Breast epithelium (tissue), 4 donors: ENCODE measurements at places on chromosomes 6 and 20. TPM values are rescaled to one million over a fixed set of nuclear protein-coding genes. Genes with fewer than 3 reads are reported as not detected.
A peak's percentile ranks its signal among the peaks of the same experiment; 100 is the strongest.

Gene C6orf58
- total RNA-seq, result 0.66 TPM

Gene SERPINB6
- total RNA-seq, result 100 TPM

Gene NOX3
- total RNA-seq, result not detected

Gene TEAD3
- total RNA-seq, result 28.2 TPM

Gene SLC32A1
- not detected for total RNA-seq

Gene RIMS1
- 1.3 TPM for total RNA-seq

Gene ERVFRD-1
- total RNA-seq, result 0.80 TPM

Gene RAB44
- total RNA-seq, result 1.9 TPM

DNA sequence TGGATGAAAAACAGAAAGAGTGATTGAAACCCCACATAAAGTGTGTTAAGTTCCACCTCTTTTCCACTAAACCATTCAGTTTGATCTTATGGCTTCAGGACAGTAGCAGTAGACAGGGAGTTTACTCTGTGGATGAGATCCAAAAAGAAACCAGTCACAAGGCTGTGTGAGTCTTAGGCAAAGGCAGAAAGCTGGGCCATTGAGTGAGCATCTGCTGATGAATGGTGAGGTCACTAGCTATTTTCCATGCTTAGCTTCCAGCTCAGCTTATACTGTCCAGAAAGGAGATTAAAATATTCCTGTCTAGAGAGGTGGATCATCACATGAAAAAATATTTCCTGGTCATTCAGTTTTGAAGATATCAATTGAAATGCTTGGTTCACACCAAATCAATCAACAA is 1643.9 kb downstream of the HACE1 start:
- DNase-seq, result no peak
- no peaks in the 10 kb centered on the region for H3K27me3 ChIP-seq
- H3K27ac ChIP-seq, result no peak overlapping the region
- H3K4me1 ChIP-seq, result no peaks in the 10 kb centered on the region

DNA sequence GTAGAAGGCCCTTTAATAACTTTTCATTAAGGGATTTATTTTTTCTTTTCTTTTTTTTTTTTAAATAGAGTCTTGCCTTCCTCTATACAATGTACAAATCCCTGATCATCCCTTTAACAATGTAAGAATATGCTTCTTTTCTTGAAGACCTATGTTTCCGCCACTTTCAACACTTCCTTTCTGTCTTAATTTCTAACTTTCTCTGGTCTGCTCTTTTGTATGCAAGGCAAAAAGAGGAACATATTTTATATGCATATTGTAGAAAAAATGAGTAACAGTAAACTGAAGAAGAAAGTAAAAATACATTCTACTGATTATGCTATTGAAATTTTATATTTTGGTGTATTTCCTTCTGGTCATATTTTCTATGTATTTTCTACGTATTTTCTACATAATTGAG is 484.7 kb downstream of the TFAP2B start:
- no peak overlapping the region for H3K4me3 ChIP-seq
- H3K4me1 ChIP-seq, result no peaks in the 10 kb centered on the region
- no peaks in the 10 kb centered on the region for H3K36me3 ChIP-seq
- no peak overlapping the region for H3K27ac ChIP-seq
- no peaks in the 10 kb centered on the region for H3K27me3 ChIP-seq
- DNase-seq, result no peak

DNA sequence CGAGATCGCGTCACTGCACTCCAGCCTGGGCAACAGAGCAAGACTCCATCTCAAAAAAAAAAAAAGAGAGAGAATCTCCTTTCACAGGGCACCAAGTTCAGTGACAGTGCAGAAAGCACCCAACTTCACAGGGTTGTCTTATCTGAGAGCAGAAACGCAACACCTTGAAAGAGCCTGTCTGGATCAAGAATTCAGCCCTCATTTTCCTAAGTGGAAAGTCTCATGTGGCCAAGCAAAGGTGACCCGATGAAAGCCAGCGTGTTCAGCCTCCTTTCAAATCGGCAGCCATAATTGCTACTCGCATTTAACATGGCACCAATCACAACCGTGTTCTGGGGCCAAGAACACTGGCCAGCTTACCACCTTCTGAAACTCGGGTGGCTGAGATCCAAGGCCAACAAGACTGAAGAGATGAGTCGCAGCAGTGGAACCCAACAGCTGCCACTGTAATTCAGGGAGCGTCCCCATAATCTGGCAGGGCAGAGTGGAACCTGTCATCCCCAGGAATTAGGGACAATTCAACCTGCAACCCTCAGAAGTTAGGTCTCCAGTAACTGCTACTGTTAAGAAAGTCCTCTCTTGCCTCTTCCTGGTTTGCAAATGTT is 536.7 kb upstream of the JARID2 start:
- H3K4me1 ChIP-seq, result no peaks in the 10 kb centered on the region
- DNase-seq, result no peak
- no peak overlapping the region for H3K4me3 ChIP-seq
- H3K27ac ChIP-seq, result no peak overlapping the region

DNA sequence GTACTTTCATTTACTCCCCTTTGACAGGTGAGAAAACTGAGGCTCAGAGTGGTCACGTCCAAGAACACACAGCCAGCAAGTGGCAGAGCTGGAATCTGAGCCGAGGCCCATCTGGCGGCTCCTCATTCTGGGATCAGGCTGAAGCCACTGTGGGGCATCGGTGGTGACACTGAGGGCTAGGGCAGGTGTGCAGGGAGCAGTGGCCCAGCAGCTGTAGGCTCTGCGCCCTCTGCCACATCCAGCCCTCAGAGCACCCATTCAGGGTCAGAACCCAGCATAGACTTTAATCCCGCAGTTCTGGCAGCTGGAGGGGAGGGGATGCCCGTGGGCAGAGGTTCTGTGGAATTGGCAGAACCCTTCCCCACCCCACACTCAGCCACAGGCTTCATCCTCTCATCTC is 210.3 kb downstream of the PREX1 start:
- no peak overlapping the region for H3K4me3 ChIP-seq
- H3K27me3 ChIP-seq, result no peaks in the 10 kb centered on the region
- H3K4me1 ChIP-seq, result peaks cover 3% of the 10 kb centered on the region
- DNase-seq, result no peak
- no peak overlapping the region for H3K27ac ChIP-seq

DNA sequence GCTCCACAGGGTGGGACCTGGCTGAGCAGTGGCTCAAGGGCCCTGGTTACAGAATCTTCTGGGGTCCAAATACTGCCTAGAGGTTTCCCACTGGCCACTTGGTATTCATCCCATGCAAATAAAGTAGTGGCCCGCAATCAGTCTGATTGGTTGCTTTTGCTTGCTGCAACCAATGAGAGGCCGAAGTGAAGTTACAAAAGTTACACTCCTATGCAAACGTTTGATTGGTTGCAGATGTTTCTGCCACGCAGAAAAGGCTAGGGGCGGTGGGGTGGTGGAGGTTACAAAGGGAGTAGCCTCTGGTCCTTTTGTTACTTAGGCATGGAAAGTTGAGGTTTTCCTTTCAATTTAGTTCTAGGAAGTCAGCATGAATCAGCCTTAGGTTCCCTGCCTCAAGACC is 3.6 kb upstream of the NHLRC1 start:
- no peak for DNase-seq
- peak overlapping the region; percentile 4 for H3K4me3 ChIP-seq

GRCh38 chr20:45359406-45360148 is 3.4 kb upstream of the SYS1 start:
- H3K36me3 ChIP-seq, result no peaks in the 10 kb centered on the region
- peak overlapping the region; percentile 97 for H3K27ac ChIP-seq
- H3K4me1 ChIP-seq, result peaks cover 35% of the 10 kb centered on the region
- H3K4me3 ChIP-seq, result no peak overlapping the region

GRCh38 chr6:51467231-51467952 is 620.0 kb downstream of the PKHD1 start:
- no peak for DNase-seq
- H3K27ac ChIP-seq, result no peak overlapping the region
- no peak overlapping the region for H3K4me3 ChIP-seq
- H3K27me3 ChIP-seq, result no peaks in the 10 kb centered on the region
- no peaks in the 10 kb centered on the region for H3K36me3 ChIP-seq

GRCh38 chr6:132205946-132206345 is 195.3 kb downstream of the MOXD1 start:
- no peaks in the 10 kb centered on the region for H3K27me3 ChIP-seq
- H3K4me3 ChIP-seq, result no peak overlapping the region
- H3K36me3 ChIP-seq, result no peaks in the 10 kb centered on the region
- no peaks in the 10 kb centered on the region for H3K4me1 ChIP-seq
- DNase-seq, result no peak
- H3K27ac ChIP-seq, result no peak overlapping the region

GRCh38 chr6:47145212-47145611 is 103.1 kb upstream of the ADGRF1 start:
- H3K4me1 ChIP-seq, result no peaks in the 10 kb centered on the region
- H3K27me3 ChIP-seq, result no peaks in the 10 kb centered on the region
- no peak overlapping the region for H3K4me3 ChIP-seq
- no peak overlapping the region for H3K27ac ChIP-seq

DNA sequence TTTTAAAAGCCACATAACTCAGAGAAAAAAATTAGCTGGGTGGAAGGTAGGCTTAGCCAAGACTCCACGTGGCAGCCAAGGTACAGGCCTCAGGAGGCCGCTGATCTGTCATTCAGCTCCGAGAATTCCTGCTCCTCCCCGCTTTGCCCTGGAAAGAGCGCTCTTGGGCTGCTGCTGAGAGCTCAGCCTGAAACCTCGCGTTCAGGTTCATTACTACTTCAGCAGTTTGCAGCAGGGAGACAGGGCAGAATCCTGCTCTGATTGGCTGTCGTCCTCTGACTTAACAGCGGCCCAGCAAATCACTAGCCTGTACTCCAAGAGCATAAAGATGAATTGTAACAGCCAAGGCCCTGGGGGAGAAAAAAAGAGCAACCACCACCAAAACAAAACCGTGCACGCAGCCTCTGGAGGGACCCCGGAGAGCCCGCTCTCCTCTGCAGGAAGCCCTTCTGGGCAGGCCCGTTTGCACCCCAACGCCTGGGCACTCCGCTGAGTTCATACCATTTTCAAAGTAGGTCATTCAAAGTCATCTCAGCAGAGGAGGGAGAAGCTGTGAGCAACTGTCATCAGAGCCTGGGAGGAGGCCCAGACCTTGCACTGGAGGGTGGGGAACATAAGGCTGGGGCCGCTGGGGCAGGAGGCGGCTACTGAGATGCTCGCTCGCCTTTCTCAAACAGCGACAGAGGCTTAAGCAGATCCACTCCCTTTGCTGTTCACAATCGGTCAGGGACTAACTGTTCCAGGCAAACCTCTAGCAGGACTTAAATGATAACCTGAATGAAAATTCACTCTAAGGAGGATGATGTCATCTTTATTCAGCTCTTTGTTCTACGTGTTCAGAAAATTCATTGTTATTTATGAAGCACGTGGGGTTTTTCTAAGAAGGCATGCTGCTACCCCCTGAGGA is 42.3 kb upstream of the ATXN1 start:
- H3K4me3 ChIP-seq, result no peak overlapping the region
- H3K27ac ChIP-seq, result no peak overlapping the region
- no peaks in the 10 kb centered on the region for H3K36me3 ChIP-seq
- H3K4me1 ChIP-seq, result no peaks in the 10 kb centered on the region

GRCh38 chr6:149567194-149567586 is 1.0 kb downstream of the GINM1 start:
- H3K36me3 ChIP-seq, result no peaks in the 10 kb centered on the region
- no peak for DNase-seq
- H3K4me1 ChIP-seq, result no peaks in the 10 kb centered on the region
- H3K27ac ChIP-seq, result peak overlapping the region; percentile 97
- peak overlapping the region; percentile 98 for H3K4me3 ChIP-seq

DNA sequence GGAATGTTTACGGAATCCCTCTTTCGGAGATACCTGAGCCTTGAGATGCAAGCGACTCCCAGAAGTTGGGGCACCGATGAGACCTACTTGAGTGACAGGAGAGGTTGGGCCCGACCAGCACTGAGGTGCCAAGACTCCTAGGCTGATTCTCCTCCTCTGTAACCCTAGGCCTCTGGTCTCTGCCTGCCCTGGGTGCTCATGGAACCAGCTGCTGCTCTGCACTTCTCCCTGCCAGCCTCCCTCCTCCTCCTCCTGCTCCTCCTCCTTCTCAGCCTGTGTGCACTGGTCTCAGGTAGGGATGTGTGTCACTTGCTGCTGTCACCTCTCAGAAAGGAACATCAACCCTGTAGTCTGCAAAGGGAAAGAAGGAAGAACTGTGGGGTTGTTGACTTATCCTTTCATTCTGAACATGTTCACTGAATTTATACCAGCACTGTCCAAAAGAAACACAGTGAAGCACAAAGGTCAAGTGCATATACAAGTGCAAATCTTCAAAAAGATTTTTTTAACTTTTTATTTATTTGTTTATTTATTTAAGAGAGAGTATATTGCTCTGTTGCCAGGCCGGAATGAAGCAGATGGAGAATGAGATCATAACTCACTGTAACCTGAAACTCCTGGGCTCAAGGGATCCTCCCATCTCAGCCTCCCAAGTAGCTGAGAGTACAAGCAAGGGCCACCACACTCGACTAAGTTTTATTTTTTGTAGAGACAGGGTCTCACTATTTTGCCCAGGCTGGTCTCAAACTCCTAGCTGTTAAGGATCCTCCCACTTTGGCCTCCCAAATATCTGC is 913 bp downstream of the BTN2A2 start:
- no peaks in the 10 kb centered on the region for H3K36me3 ChIP-seq
- peak overlapping the region; percentile 87 for H3K27ac ChIP-seq
- peak overlapping the region; percentile 74 for H3K4me3 ChIP-seq
- DNase-seq, result no peak

- H3K36me3 ChIP-seq, result no peaks in the 10 kb centered on the region
- no peak for DNase-seq
- H3K27ac ChIP-seq, result no peak overlapping the region
- no peaks in the 10 kb centered on the region for H3K4me1 ChIP-seq
- H3K4me3 ChIP-seq, result no peak overlapping the region
- H3K27me3 ChIP-seq, result no peaks in the 10 kb centered on the region
Measured at GRCh38 chr20:23029324-23029723, 5.8 kb upstream of the SSTR4 start.

DNA sequence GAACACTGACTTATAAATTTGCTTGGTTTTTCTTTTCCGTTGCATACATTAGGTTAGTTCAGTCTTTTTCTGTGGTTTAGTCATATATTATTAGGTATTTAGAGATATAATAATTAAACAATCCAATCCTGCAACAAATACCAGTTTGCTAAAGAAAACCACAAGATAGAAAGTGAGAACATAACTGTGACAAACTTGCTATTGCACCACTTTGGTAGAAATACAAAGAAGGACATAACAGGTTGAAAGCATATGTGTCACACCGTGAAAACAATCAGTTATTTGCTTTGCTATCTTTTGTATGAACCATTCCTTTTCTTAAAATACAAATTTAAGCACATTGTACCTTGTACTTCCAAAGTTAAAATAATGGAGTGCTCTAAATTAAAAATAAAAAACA is 42.0 kb upstream of the KCNQ5 start:
- no peaks in the 10 kb centered on the region for H3K27me3 ChIP-seq
- no peak for DNase-seq
- no peak overlapping the region for H3K27ac ChIP-seq
- H3K4me1 ChIP-seq, result no peaks in the 10 kb centered on the region

GRCh38 chr6:81384921-81385320 is 367.6 kb downstream of the TENT5A start:
- H3K27ac ChIP-seq, result no peak overlapping the region
- no peaks in the 10 kb centered on the region for H3K27me3 ChIP-seq
- H3K36me3 ChIP-seq, result no peaks in the 10 kb centered on the region
- H3K4me1 ChIP-seq, result no peaks in the 10 kb centered on the region

- no peaks in the 10 kb centered on the region for H3K4me1 ChIP-seq
- H3K27me3 ChIP-seq, result no peaks in the 10 kb centered on the region
Measured at GRCh38 chr20:33343521-33343920, 57.8 kb downstream of the CDK5RAP1 start.

- H3K4me3 ChIP-seq, result no peak overlapping the region
- no peak overlapping the region for H3K27ac ChIP-seq
- no peak for DNase-seq
- no peaks in the 10 kb centered on the region for H3K4me1 ChIP-seq
- H3K36me3 ChIP-seq, result no peaks in the 10 kb centered on the region
Measured at GRCh38 chr6:158905277-158905676, 86.1 kb upstream of the EZR start.
